HFFc6 (cell line): ENCODE measurements at places on chromosomes 13 and 19. TPM values are rescaled to one million over a fixed set of nuclear protein-coding genes. Genes with fewer than 3 reads are reported as not detected.

PIP5K1C gene
- total RNA-seq = 77.7 to 95.6 TPM (median 93.0 TPM) in 3 replicates

ANGPTL8 gene
- total RNA-seq = not detected in 3 replicates

EFNB2 gene
- 8.1 to 32.3 TPM (median 10.4 TPM) in 3 replicates for total RNA-seq

TMEM38A gene
- total RNA-seq = 0.76 to 1.5 TPM (median 1.00 TPM) in 3 replicates

GRCh38 chr13:104015646-104016396, 949.6 kb upstream of the SLC10A2 start:
- no peak overlapping the region for H3K27ac ChIP-seq
- H3K4me3 ChIP-seq = no peak overlapping the region
- no peaks in the 10 kb centered on the region for H3K27me3 ChIP-seq
- no peaks in the 10 kb centered on the region for H3K4me1 ChIP-seq
- no peaks in the 10 kb centered on the region for H3K36me3 ChIP-seq

- no peak overlapping the region for H3K4me3 ChIP-seq
- H3K4me1 ChIP-seq = peaks cover 55% of the 10 kb centered on the region
Measured at GRCh38 chr19:39128516-39129079, 3.0 kb downstream of the PAK4 start.

GRCh38 chr13:32549788-32550187, 11.2 kb upstream of the N4BP2L2 start:
- no peak overlapping the region for H3K4me3 ChIP-seq
- peaks cover 9% of the 10 kb centered on the region; the same call in 1 of the 2 replicates for H3K27me3 ChIP-seq
- H3K4me1 ChIP-seq = no peaks in the 10 kb centered on the region
- H3K27ac ChIP-seq = no peak overlapping the region
- no peak for DNase-seq

DNA sequence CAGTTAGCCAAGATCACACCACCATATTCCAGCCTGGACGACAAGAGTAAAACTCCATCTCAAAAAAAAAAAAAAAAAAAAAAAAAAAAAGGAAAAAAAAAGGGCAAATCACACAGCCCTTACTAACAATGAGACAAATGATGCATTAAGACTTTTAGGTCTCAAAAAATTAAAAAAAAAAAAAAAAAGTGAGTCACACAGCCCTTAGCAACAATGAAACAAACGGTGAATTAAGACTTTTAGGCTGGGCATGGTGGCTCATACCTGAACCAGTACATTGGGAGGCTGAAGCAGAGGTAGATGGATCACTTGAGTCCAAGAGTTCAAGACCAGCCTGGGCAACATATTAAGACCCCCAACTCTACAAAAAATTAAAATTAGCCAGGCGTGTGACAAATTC, 32.4 kb upstream of the EIF3G start:
- no peaks in the 10 kb centered on the region for H3K4me1 ChIP-seq
- no peak overlapping the region for H3K4me3 ChIP-seq
- DNase-seq = peak; percentile 17
- peaks cover 33% of the 10 kb centered on the region for H3K36me3 ChIP-seq
- peaks cover 2% of the 10 kb centered on the region for H3K27me3 ChIP-seq

- H3K27me3 ChIP-seq = peaks cover 1% of the 10 kb centered on the region; the same call in 1 of the 2 replicates
- H3K4me3 ChIP-seq = peak overlapping the region; percentile 22
- H3K27ac ChIP-seq = peak overlapping the region; percentile 69
- peaks cover 12% of the 10 kb centered on the region for H3K36me3 ChIP-seq
Measured at GRCh38 chr19:15323496-15324235, 8.7 kb downstream of the BRD4 start.

DNA sequence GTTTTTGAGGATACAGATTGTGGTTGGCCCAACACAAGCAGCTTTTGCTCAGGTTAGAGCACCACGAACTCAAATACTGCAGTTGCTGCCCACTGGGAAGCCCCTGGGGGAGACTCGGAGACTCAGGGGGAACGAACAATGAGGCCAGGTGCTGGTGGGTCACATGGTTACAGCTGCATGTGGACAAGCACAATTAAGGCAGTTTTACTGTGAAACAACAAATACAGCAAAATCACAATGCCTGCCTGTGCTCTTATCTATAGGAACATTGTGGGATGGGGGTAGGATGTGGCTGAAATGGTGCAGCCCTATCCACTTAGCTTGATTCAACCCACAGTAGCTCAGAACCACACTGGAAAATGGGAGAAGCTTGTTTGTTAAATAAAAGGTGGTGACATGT, 119.7 kb upstream of the SPATA13 start:
- H3K36me3 ChIP-seq = no peaks in the 10 kb centered on the region
- H3K27me3 ChIP-seq = peaks cover 10% of the 10 kb centered on the region
- peaks cover 27% of the 10 kb centered on the region for H3K4me1 ChIP-seq
- DNase-seq = no peak
- no peak overlapping the region for H3K4me3 ChIP-seq

DNA sequence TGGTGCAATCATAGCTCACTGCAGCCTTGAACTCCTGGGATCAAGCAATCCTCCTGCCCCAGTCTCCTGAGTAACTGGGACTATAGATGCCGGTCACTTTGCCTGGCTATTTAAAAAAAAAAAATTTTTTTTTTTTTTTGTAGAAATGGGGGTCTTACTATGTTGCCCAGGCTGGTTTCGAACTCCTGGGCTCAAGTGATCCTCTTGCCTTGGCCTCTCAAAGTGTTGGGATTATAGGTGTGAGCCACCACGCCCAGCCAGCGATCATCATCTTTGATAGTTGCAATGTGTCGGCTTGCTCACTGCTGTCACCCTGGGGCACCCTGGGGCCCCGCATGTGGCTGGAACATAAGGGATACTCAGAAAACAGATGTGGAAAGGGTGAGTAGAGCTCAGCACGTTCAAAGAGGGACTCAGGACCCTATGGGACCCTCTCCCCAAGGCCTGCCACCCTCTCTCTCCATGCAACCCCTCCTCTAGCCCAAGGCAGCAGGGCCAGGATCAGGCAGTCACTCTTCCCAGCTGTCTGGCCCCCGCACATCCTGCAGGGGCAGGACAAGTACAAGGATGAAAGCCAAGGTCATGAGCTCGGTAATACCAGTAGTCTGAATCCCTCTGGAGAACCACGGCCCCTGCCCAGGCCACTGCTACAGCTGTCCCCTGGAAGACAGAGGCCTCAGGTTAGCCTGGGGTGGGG, 6.5 kb upstream of the CCL25 start:
- H3K4me1 ChIP-seq = no peaks in the 10 kb centered on the region
- H3K36me3 ChIP-seq = no peaks in the 10 kb centered on the region
- no peak overlapping the region for H3K4me3 ChIP-seq
- no peak overlapping the region for H3K27ac ChIP-seq
- H3K27me3 ChIP-seq = peaks cover 13% of the 10 kb centered on the region
